ENCODE measurements at places on chromosomes 6 and 20.
A peak's percentile ranks its signal among the peaks of the same experiment; 100 is the strongest.

DNA sequence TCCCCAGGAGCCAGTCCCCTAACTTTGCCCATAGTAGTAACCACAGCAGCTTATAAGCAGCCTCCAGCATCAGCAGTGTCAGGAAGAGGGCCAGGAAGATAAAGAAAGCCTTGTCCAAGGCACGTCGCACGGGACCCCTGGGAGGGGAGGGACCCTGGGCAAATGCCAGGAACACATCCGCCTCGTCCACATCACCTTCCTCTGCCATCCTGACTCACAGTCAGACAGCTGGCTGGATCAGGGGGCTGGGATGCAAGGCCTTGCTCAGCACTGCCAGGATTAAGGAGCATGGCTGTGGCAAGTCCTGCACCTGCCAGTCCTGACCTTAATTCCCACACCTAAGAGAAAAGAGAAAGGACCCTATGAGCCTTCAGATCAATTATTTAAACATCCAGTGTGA lies 11.5 kb upstream of the ZBTB22 start:
- DNase-seq, result no peak

- no peak for DNase-seq
Measured at GRCh38 chr6:168597471-168597875, 156.5 kb downstream of the SMOC2 start.

GRCh38 chr20:47118206-47118605 lies 223.6 kb downstream of the EYA2 start:
- no peak for DNase-seq

DNA sequence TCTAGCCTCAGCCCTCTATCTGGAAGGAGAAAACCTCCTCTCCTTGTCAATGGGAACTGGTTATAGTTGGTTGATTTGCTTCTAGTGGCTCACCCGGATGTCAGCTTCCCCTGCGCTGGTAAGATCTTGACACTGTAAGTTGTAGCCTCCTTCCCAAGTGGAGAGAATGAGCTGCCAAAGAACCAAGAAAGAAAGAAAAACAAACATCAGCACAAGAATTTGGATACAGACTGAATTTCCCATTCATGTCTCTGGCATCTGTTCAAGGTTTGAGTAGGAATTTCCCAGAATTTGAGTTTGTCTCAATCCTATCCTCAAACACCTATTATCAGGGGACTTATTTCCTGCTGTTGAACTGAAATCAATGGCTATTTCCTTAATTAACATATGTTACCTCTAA lies 44.1 kb downstream of the ELOVL2 start:
- no peak for DNase-seq

GRCh38 chr6:104729433-104729832 lies 130.3 kb downstream of the HACE1 start:
- DNase-seq, result peak; percentile 45

- no peak for DNase-seq
Measured at GRCh38 chr6:42370323-42370985, 81.3 kb downstream of the TRERF1 start.

DNA sequence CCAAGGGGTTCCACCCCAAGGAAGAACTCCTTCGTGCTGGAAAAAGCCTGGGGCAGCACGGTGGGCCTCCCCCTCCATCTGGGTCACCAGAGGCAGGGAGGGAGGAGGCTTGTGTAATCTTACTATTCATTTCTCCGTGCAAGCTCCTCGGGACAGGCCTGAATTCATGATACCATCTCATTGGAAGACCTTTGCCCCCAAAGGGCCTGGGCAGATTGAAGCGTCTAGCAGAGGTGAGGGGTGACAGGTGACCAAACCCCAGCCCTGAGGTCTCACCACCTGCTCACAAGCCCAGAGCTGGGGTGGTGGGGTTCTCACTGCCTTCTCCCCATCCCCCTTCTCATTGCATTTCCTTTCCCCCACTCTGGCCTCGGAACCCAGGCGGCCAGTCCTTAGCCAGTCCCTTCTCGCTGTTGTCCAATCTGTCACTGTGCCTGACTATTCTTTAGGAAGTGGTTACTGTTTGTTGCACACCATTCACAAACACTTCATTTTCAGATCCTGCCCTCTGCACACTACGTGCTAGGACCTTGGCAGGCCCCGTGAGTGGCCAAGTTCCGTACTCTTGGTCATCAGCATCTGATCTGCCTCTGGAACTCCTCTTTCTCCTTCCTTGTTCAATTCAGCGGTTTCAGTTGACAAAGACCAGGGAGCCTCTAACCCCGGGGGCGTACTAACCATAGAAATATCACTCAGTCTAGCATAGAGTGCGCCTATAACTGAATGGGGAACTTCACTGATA lies 137.1 kb downstream of the LY86 start:
- no peak for DNase-seq

GRCh38 chr6:87110636-87111035 lies 15.7 kb upstream of the CGA start:
- no peak for DNase-seq

DNA sequence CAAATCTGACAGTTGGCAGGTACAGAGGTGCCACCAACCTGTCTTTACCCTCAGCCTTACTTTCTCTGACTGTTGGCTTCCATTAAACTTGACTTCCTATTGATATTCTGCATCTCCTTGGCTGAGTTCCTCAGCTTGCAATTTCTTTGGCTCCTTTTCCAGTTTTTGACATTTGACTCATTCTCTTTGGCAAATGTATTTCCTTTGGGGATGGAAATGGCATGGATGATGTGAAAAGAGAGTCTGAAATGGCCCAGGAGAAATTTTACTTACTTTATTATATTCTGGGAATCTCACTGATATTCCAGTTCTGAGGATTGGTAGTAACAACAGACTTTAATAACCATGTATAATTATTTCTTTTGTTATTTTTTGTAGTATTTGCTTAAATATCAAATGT lies 255.2 kb downstream of the CD109 start:
- no peak for DNase-seq

GRCh38 chr6:42197555-42198362 lies 3.0 kb upstream of the GUCA1B start:
- no peak for DNase-seq

All from NCI-H526 (cell line).